ENCODE measurements at places on chromosomes 4 and X.

GRCh38 chr4:130238121-130238520 lies 1142.2 kb downstream of the C4orf33 start:
- no peak for DNase-seq

DNA sequence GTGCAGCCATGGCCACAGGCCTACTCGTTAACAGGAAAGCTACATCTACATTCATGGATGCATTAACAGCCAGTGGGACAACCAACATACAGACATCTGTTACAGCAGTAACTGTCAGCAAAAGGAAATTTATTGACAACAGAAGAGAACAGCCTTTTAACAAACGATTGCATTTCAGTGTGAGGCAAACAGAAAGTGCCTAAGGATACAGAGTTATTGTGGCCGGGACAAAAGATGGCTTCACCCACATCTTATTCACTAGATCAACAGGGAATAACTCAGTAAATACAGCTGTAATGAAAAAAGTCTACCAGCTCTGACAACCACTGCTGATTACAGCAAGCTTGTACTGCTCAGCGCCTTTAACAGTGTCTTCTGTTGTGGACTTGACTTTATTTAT lies 61.5 kb upstream of the TBL1X start:
- DNase-seq, result no peak

- no peak for DNase-seq
These were observed 16.3 kb downstream of the PPP3CA start for GRCh38 chr4:101331017-101331416.

DNA sequence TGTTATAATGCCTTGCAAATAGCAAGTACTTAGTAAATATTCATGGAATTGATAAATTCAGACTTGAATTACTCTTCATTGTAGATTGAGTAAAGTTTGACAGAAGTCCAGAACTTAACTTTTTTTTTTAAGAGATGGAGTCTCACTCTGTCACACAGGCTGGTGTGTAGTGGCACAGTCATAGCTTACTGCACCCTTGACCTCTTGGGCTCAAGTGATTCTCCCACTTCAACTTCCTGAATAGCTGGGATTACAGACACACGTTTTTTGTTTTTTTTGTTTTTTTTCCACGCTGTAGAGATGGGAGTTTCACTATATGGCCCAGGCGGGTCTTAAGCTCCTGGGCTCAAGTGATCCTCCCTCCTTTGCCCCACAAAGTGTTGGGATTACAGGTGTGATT lies 32.1 kb downstream of the UBE2K start:
- no peak for DNase-seq

DNA sequence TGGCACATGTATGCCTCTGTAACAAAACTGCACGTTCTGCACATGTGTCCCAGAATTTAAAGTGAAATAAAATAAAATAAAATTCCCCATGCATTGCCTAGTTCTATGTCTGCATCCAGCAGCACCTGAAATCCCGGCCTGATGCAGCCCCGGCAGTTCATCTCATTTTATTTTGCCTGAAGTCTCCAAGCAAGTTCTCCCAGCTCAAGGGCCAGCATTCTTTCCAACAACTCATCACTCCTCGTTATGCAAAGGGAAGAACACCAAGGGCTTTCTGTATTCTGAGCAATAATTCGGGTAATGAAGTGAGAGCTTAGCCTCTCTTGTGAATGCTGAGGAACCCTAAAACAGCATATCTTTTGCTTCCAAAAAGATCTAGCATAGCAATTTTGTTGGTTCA lies 2.7 kb downstream of the ENPP6 start:
- no peak for DNase-seq

- DNase-seq, result no peak
These were observed 8.1 kb upstream of the SLC25A6 start for GRCh38 chrX:1400049-1400448.

DNA sequence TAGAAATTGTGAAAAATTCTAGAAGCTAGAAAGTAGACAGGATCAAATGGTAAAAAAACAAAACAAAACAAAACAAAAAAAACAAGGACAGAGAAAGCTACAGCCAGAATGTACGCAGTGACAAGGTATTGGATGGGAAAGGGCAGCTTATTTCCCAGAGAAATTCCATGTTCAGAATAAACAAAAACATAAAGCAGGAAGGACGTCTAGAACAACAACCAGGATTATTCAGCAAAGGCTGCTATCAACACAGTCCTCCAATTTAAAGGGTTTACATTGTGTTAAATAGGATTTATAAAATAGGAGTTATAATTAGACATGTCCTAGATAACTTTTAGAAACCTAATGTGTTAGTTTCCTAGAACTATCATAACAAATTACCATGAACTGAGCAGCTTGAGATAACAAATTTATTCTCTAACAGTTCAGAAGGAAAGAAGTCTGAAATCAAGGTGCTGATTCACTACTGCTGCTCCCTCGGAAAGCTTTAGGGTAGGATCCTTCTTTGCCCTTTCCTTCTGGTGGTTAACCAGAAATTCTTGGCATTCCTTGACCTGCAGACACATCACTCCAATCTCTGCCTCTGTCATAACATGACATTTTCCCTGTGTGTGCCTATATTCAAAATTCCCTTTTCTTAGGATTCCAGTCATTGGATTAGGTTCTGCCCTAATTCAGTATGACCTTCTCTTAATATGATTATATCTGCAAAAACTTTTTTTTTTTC lies 175.6 kb downstream of the SNCA start:
- DNase-seq, result no peak

GRCh38 chrX:74579597-74580198 lies 34.7 kb downstream of the RLIM start:
- no peak for DNase-seq

- DNase-seq, result no peak
These were observed 143.5 kb upstream of the LNX1 start for GRCh38 chr4:53734584-53735353.

GRCh38 chr4:88759895-88760290 lies 62.3 kb upstream of the NAP1L5 start:
- DNase-seq, result no peak

- no peak for DNase-seq
These were observed 170.3 kb downstream of the EFHC2 start for GRCh38 chrX:44173219-44173618.

- no peak for DNase-seq
These were observed 53.1 kb downstream of the FUNDC1 start for GRCh38 chrX:44489515-44489914.

- DNase-seq, result no peak
These were observed 378.9 kb downstream of the PPP1R2C start for GRCh38 chrX:42398967-42399631.

GRCh38 chr4:126385954-126386353 lies 1071.2 kb downstream of the FAT4 start:
- DNase-seq, result no peak

- DNase-seq, result no peak
These were observed 493.4 kb downstream of the IQCM start for GRCh38 chr4:149322203-149322602.

- DNase-seq, result no peak
These were observed 88.1 kb downstream of the NPFFR2 start for GRCh38 chr4:72119946-72120345.

DNA sequence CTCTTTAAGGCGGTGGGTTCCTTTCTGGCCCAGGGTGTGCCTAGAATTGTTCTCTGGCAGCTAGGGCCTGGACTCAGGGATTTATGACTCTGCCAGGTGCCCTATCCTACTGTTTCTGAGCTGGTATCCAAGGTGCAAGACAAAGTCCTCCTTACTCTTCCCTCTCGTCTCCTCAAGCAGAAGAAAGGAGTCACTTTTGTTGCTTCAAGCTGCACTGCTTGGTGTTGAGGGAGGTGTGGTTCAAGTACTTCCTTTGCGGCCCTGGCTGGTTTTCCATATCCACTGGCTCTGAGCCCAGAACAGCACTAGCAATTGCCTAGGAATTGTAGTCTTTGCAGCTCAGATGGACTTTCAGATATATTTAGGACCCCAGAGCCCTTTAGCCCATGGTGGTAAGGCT lies 39.3 kb downstream of the RTL3 start:
- DNase-seq, result no peak

GRCh38 chrX:106707771-106708454 lies 18.6 kb upstream of the RNF128 start:
- DNase-seq, result no peak

GRCh38 chr4:75705198-75705977 lies 19.0 kb upstream of the USO1 start:
- DNase-seq, result no peak

GRCh38 chrX:426881-427280 lies 40.2 kb upstream of the PPP2R3B start:
- no peak for DNase-seq

GRCh38 chr4:92262371-92262770 lies 41.4 kb upstream of the GRID2 start:
- no peak for DNase-seq

- DNase-seq, result no peak
These were observed 341.4 kb downstream of the ANK2 start for GRCh38 chr4:113390850-113391249.

DNA sequence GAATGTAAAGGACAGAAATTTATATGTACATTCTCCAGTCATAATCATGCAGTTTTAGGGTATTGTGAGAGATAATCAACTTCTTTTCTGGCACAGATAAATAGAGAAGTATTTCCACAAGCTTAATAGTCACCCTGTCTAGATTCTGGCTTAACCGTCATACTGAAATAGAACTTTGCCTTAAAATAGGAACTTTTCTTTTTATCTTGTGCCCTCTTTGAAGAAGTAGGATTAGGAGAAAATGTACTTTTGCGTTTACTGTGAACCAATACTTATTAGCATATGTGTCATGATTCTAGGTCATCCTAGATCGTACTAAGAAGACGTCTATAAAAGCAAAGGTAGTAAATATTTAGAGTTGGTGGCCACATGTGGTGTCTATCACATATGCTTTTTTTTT lies 95.4 kb downstream of the NFKB1 start:
- no peak for DNase-seq

DNA sequence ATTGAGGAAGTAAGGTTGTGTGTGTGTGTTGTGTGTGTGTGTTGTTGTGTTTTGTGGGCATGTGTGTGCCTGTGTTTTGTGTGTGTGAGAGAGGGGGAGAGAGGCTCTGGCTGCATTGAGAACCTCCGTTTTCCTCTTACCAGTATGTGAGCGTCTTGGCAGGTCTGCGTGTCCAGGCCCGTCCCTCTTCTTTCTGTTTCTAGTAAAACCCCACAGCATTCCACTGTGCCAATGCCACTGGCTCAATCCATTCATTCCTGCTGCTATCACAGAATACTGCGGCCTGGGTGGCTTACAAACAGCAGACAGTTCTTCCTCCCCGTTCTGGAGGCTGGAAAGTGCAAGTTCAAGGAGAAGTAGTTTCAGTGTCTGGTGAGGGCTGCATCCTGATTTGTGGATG lies 15.5 kb upstream of the HTRA3 start:
- DNase-seq, result no peak

DNA sequence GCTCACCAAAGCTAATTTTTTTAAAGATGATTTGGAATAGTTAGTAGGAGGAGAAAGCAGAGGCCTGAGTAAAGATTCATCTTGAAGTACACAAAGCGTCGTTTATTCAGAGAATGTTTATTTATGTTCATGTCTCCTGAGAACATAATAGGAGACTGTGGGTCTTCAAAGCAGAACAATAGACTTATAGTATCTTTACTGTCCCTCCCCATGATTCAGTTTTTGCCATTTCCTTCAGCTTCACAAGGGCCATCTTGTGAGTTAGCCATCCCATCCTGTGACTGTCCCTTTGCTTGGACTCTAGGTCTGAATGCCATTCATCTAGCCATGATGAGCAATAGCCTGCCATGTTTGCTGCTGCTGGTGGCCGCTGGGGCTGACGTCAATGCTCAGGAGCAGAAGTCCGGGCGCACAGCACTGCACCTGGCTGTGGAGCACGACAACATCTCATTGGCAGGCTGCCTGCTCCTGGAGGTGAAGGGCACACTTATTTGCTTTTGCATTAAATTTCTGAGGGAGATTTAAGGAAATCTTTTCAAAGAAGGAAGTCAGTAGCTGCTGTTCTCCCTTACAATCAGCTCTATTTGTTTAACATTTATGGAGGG lies 105.8 kb downstream of the NFKB1 start:
- no peak for DNase-seq

GRCh38 chr4:25007598-25007997 lies 23.1 kb downstream of the LGI2 start:
- no peak for DNase-seq

DNA sequence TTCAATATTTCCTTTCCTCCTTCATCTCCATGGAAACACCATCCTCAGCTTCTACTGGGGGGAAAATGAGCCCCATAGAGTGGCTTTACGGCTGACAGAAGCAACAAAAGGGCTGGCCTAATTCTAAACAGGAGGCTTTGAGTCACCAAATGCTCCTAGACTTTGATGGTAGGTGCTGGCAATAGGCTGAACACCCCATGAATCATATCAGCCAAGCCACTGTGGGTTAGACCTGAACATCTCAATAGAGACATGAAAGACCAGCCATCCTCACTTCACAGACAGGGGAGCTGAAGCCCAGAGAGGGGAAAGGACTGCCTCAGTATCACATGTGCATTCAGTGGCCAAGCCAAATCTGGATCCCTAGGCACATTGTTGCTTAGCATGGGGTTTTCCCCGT lies 107.6 kb downstream of the AMER1 start:
- DNase-seq, result no peak

Data from NCI-H1436 (cell line).